ENCODE measurements at places on chromosomes 7 and 10. TPM values are rescaled to one million over a fixed set of nuclear protein-coding genes. Genes with fewer than 3 reads are reported as not detected.

DNA sequence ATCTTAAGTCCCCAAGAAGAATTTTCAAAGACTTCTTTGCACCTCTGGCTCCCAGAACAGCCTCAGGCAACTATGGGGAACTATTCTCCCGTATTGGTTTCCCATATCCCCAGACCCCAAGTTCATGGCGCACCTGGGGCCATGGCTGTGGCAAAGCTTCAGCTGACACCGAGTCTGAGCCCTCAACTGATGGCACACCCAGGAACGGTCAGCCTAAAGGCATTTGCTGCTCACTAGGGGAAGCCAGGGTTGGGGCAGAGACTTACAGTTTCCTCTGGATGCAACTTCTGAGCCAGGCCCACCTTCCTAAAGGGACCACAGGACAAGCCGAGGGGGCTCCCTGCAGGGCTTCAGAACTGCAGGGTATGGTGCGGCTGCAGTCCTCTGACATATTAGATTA is 13.7 kb upstream of the CPA1 start:
- no peaks in the 10 kb centered on the region for H3K27me3 ChIP-seq
- no peak overlapping the region for H3K27ac ChIP-seq
- H3K36me3 ChIP-seq, result no peaks in the 10 kb centered on the region
- H3K4me3 ChIP-seq, result no peak overlapping the region

- no peak overlapping the region for H3K27ac ChIP-seq
- no peaks in the 10 kb centered on the region for H3K4me1 ChIP-seq
- DNase-seq, result no peak
- H3K36me3 ChIP-seq, result no peaks in the 10 kb centered on the region
- H3K4me3 ChIP-seq, result no peak overlapping the region
- H3K27me3 ChIP-seq, result no peaks in the 10 kb centered on the region
Measured at GRCh38 chr10:77742172-77742571, 104.6 kb upstream of the KCNMA1 start.

The ZNF503 gene
- total RNA-seq, result 0.40 TPM

The SNX8 gene
- 37.1 TPM for total RNA-seq

The LIPF gene
- total RNA-seq, result not detected
